EL (cell line): ENCODE measurements at places on chromosomes 2 and 18.

DNA sequence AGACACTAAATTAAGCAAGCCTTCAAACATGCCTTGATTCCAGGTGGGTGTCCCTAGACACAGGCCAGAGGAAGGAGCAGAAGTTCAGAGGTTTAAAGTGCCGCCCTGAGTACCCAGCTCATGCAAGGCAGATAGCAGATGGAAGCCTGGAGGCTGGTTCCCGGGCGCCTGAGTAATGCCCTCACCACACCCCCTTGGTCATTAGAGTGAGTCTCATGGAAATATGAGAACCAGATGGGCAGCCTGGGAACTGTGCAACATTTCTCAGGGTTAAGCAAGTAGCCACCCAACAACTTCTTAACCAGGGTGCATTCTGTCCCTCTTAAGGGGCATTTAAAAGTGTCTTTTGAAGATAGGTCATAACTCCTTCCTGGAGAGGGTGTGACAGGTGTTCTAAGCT is 44.1 kb downstream of the TGFA start:
- peak; percentile 21 for DNase-seq

DNA sequence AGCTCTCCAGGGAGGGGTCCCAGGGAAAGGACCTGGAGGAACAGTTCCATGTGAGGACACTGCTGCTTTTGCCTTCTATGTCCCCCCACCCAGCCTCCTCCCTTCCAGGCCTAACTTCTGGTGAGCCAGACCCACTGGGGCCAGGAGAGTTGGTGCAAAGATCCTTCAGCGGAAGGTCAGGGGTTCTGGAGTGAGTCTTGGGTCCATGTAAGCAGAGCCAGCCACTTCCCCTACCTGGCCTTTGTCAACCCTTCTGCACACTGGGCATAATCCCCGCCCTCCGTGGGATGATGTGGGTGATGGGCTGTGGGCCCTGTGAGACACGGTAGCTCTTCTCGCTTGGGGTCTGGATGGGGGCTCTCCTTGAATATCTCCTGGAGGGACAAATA is 76.9 kb downstream of the RHOB start:
- no peak for DNase-seq

DNA sequence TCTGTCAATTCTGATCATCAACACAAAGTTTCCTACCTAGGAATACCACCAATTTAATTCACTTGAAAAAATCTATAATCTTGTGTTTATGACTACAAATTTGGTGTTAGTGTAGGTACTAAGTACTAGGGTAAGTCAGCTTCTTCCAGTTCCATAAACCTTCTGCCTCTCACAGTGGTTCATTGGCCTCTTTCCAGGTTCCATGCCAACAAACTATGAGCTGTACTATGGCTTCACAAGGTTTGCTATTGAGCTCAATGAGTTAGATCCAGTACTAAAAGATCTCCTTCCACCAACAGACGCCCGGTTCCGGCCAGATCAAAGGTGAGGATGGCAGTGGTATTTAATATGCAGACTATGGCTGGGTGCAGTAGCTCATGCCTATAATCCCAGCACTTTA is 58.8 kb downstream of the PRKRA start:
- DNase-seq, result peak; percentile 22

DNA sequence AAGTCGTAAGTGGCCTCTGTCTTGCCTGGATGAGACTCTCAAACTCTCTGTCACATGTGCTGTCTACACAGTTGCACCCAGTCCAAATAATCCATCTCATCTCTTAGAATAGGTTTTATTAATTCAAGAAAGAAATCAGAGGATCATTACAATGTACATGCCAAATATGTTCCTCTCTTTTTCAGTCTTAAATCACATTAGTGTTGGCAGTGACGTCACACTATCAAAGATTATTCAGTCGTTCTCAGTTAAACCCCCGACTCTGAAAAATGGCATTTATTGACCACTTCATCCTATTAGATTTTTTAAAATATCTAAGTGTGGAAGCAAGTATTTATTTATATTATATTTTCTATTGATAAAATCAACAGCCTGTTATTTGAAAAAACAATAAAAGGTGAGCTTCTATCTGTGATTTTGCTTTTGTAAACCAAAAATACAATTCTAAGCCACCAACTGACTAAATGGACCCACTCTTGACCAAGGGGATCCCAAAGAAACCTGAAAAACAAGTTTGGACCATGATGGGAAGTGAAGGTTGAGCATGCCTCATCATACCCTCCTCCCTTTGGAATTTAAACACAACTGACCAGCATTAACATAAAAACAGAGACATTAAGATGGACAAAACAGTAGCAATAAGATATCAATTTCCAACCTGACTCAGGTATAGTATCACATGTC is 1894.4 kb upstream of the LRRTM1 start:
- DNase-seq, result no peak

DNA sequence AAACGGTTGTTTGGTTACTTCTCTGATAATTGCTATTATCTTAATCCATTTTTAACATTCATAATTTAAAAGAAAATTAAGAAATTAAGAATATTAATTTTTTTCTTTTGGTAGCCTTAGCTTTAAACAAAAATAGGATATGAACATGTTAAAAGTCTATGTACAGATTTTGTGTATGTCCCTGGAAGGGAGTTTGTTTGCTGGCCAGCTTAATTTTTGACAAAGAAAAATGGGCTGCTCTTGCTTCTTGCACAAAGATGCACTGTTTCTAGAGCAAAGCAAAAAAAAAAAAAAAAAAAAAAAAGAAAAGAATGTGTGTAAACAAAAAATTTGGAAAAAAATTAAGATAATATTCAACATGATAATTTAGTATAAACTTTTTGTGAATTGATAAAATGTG is 1.3 kb downstream of the RFTN2 start:
- no peak for DNase-seq

- DNase-seq, result no peak
Observed at GRCh38 chr18:53457068-53457467, 767.4 kb downstream of the MBD2 start.

DNA sequence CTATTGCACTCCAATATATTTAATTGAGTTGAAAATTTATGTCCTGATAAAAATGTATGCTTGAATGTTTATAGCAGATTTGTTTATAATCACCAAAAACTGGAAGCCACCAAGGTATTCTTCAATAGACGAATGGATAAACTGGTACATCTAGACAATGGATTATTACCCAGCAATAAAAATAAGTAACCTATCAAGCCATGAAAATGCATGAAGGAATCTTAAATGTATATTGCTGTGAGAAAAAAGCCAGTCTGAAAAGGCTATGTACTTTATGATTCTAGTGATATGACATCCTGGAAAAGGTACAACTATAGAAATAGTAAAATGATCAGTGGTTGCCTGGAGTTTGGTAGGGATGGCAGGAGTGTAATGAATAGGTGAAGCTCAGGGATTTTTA is 580.7 kb downstream of the DCC start:
- no peak for DNase-seq
